ENCODE measurements at places on chromosomes 1 and 21.

- no peak for DNase-seq
Measured at GRCh38 chr1:74847715-74848114, 114.8 kb downstream of the TYW3 start.

- no peak for DNase-seq
Measured at GRCh38 chr1:90708236-90708786, 8.8 kb downstream of the BARHL2 start.

DNA sequence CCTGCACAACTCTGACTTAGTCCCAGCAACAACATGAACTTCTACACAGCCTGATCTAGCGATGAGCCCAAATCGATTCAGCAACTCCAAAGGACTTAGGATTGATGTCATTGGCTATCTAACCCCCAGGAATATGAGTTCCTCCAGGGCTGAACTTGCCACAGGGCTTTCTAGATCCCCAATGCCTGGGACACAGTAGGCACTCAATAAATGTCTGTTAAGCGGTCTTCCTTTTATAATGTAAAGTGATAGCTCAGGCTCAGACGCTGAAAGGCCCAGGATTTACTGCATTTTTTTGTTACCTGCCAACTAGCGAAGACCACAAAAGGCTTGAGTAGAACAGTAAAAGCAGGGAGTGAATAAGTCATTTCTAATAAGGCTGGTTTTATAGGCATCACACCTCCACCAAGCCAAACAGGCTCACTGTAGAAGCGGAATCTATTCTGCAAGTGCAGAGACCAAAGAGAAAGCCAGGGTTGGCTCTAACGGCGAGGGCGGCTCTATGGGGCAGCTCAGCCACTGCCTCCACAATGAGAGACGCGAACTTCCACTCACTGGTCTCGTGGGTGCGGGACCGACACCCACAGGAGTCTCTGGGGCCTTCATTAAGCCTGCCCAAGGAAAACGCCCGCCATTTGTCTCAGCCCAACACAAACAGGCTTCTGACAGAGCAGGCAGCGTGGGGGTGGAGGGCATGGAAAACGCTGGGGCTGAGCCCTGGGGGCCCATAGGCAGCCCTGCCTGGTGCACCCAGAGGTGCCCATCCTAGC is 52.0 kb downstream of the HLCS start:
- no peak for DNase-seq

GRCh38 chr21:40255518-40256444 is 388.5 kb downstream of the PCP4 start:
- DNase-seq: no peak

DNA sequence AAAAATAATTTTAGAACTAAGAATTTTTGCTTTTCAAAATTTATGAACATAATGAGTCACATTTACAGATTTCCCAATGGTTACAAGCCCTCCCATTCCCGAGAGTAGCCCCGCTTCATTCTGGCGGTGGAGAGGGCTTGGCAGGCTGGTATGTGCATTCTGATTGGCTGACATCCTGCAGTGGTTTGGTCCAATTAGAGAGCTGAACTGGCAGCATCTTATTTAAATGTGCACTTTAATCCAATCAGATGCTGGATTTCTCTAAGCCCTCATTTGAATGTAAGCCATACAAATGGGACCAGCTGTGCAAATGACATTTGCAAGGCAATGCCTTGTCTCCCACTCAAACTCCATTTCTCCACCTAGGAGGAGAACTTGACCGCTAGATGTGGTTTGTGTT is 18.0 kb upstream of the TRIM17 start:
- no peak for DNase-seq

DNA sequence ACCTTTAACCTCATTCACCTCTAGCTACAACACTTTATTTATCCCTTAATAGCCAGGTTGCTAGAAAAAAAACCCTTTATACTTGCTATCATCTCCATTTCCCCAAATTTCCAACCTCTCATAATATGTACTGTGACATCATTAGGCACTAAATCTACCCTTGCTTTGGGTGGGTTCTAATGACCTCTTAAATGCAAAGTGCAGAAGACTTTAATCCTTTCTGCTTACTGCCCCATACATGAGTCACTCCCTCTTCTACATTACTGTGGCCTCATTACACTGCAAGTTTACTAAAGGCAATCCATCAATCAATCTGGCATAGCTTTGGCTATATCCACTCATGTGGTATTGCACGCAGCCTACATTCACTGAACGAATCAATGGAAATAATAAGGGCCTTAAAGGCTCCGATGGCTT is 353.3 kb downstream of the SMYD3 start:
- DNase-seq: no peak

DNA sequence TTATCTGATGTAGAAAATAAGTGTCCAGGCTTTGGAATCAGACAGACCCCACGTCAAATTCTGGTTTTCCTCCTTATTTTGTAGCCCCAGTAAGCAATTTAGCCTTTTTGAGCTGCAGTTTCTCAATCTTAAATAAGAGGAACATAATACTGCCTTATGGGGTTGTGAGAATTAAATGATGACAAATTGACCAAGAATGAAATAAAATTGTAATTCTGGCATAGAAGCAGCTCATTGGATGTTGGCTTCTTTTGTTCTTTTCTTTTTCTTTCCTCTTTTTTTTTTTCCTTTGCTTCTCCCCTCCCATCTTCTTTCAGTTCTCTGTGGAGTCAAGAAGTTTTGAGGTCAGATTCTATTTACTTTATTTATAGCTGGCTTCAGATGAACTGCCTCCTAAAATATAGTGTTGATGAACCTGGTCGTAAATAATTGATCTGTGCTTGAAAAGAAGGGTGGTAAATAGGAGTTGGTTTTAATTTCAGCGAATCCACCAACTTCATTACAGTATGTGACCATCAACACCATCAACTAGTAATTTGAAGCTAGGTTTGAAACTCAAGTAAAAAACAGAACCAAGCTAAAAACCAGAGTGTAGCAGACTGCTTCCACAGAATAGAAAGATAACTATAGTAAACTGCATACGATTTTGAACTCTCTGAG is 81.1 kb downstream of the CACHD1 start:
- no peak for DNase-seq

DNA sequence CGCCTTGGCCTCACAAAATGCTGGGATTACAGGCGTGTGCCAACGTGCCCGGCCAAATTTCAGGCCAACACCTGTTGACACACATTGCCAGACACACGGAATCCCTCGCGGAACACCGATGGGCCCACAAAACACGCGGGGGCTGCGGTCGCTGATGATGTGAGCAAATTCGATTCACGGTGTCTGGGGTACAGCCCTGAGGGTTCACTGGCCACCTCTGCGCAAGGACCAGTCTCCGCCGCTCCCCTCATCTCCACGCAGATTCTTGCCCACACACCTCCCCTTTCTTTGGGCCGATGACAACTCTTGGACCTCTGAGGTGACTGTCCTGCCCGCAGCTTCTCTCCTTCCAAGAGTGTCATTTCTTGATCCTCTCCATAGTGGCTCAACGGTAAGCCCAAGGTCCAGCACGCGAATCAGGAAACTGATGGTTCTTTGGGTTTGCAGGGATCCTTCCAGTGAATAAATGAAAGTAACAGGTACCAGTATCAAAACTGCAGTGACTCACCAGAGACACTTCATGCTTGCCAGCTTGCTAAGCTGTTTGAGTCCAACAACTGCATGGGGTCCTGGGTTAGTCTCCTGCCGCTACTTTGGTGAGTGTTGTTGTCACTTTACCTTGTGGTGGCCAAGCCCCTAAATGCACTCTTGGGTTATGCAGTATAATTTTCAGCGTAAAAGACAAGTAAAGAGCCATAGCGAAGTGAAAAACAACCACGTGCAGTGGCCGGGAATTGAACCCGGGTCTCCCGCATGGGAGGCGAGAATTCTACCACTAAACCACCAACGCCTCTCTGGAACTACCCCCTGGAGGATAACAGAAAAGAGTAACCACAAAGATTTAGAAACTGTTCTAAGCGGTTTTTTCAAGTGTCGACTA is 11.0 kb upstream of the RNU1-3 start:
- peak; percentile 25 for DNase-seq

GRCh38 chr1:82086739-82087138 is 286.0 kb downstream of the ADGRL2 start:
- DNase-seq: no peak

GRCh38 chr21:37045149-37045548 is 27.7 kb downstream of the PIGP start:
- DNase-seq: peak; percentile 21

- peak; percentile 37 for DNase-seq
Measured at GRCh38 chr1:221708076-221708571, 33.8 kb downstream of the DUSP10 start.

DNA sequence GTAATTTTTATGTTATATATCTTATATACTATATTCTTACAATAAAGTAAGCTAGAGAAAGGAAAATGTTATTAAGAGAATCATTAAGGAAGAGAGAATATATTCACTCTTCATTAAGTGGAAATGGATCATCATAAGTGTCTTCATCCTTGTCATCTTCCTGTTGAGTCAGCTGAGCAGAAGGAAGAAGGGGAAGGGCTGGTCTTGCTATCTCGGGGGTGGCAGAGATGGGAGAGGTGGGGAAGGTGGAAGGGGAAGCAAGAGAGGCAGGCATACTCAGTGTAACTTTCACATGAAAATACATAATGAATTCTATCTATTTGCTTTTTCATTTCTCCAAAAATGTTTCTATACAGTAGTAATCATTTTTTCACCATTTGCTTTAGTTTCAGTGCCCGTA is 5.1 kb downstream of the DNASE2B start:
- DNase-seq: no peak

GRCh38 chr1:21333824-21334213 is 43.6 kb upstream of the ECE1 start:
- no peak for DNase-seq

DNA sequence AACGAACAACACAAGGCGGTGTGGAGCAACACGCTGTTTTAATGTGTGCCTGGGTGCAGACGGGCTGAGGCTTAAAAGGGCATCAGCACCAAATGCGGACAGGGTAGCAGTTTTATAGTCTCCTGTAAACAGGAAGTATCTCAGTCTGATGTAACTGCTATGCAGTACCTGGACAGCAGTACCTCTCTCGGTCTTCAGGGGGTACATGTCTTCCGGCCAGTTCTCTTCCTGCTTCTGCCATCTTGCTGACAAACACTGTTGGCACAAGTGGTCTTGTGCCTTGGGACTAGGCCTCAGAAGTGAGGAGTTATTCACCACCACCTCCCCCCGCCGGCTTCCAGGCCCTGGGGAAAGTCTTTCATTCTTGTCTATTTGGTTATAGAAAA is 49.7 kb upstream of the APOBEC4 start:
- DNase-seq: no peak

GRCh38 chr1:31788825-31789256 is 24.7 kb upstream of the ADGRB2 start:
- no peak for DNase-seq

GRCh38 chr1:17277511-17278159 is 28.7 kb downstream of the PADI3 start:
- no peak for DNase-seq

GRCh38 chr1:245797592-245798348 is 643.0 kb downstream of the KIF26B start:
- DNase-seq: no peak

DNA sequence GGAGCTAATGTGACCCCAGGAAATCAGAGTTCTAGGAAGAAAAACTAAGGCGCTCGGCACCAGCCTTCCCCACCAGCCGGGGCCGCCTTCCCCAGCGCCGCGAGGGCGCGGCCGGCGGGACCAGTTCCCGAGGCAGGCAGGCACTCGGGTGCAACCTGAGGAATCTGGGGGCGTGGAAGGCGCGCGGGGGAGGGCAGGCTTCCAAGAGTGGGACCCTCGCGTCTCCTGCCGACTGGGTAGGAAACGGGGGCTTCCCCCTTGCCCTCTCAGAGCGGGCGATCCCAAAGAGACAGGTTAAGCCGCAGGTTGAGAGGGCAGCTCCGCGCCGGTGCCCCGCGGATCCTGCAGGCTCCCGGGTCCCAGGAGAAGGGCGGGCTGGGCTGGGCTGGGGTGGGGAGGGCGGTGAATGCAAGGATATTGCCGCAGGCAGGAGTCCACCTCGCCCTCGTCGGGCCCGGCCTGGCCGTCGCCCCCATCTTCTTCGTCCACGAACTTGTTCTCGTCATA is 431 bp downstream of the ARPC5 start:
- DNase-seq: peak; percentile 11

DNA sequence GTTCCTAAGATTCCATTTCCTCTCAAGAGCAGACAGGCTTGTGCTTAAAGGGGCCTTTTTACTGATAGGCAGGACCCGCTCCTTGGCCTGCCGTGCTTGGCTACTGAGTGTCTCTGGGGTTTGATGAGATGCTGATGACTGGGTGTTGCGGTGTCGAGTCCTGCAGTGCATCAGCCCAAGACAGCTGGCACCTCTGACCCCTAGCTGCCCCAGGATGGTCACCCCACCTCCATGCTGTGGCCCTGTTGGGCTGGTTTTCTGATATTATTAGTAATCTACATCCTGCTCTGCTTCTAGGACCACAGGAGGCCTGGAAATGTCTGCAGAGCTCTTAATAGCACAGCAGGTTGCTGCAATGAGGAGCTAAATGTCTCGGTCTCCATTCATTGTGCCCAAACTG is 28.7 kb downstream of the LRRC71 start:
- DNase-seq: no peak

- DNase-seq: no peak
Measured at GRCh38 chr1:57517587-57518374, 93.9 kb upstream of the DAB1 start.

- no peak for DNase-seq
Measured at GRCh38 chr1:40478276-40478675, 1.2 kb downstream of the ZFP69 start.

DNA sequence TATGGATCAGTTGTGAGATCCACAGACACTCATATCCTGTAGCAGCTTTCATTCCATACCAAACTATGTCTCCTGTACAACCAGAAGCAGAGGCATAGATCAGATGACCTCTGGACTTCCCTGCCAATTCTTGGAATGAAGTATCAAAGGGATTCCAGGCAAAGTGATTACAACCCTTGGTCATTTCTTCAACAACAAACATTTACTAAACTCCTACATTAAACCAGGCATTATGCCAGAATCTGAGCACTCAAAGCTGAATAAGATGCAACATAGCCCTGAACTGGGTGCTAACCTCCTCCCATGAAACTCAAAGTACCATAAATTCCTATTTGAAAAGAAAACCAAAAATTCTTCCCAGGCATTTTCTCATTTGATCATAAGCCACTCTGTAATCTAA is 121.2 kb upstream of the SGIP1 start:
- DNase-seq: no peak

GRCh38 chr21:39736716-39737115 is 8.3 kb upstream of the IGSF5 start:
- DNase-seq: no peak
